CD4-positive, alpha-beta T cell (primary cell): ENCODE measurements at places on chromosomes 6 and 20.

DNA sequence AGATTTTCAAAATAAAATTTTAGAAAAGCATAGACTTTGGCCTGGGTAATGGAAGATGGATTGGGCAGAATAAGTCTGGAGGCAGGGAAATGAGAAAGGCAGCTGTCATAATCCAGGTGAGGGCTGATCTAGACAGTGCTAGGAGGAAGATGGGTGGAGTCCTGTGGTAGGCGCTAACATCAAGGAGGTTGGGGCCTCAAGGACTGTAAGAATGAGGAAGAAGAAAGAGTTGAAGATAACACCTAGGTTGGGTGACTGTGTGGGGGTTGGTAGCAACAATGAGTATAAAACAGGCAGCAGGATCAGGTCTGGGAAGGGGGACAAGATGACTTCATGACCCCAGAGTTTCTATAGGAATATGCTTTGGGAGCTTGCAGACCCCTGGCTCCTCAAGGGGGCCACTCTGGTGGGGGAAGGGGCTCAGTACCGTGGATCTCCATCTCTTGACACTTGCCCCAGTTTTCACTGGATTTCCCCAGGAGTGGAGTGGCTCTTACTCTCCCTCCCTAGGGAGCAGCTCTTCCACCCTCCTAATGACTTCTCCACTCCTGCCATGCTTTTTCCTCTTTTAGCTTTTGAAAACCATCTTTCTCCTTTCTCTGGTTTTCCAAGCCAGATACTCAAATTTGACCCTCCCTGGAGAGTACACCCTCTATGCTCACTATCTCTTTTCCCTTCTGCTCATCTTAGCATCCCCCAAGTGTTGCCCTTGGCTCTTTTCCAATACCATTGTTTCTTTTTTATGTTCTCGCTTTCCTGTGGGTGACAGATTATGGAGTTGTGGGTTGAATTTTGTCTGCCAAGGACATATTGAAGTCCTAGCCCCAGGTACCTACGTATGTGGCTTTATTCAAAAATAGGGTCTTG, 14.8 kb downstream of the TRIM31 start:
- peak; percentile 42 for DNase-seq

DNA sequence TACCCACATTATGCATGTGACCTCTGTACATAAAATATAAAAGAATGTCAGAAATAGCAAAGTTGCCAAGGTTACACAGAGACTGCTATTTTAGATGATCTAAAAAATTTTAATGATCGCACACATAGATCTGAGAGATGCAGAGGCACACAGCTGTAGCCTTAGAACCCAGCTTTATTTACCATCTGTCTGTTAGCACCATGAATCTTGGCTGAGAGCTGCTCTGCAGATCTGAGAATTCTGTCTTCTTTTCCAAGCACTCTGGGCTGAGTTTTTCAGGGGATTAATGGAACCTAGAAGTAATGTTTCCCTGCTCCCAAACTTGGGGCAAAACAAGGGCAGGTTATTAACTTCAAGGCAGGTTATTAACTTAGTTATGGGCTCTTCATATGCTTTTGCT, 248.7 kb upstream of the JAG1 start:
- DNase-seq: no peak

DNA sequence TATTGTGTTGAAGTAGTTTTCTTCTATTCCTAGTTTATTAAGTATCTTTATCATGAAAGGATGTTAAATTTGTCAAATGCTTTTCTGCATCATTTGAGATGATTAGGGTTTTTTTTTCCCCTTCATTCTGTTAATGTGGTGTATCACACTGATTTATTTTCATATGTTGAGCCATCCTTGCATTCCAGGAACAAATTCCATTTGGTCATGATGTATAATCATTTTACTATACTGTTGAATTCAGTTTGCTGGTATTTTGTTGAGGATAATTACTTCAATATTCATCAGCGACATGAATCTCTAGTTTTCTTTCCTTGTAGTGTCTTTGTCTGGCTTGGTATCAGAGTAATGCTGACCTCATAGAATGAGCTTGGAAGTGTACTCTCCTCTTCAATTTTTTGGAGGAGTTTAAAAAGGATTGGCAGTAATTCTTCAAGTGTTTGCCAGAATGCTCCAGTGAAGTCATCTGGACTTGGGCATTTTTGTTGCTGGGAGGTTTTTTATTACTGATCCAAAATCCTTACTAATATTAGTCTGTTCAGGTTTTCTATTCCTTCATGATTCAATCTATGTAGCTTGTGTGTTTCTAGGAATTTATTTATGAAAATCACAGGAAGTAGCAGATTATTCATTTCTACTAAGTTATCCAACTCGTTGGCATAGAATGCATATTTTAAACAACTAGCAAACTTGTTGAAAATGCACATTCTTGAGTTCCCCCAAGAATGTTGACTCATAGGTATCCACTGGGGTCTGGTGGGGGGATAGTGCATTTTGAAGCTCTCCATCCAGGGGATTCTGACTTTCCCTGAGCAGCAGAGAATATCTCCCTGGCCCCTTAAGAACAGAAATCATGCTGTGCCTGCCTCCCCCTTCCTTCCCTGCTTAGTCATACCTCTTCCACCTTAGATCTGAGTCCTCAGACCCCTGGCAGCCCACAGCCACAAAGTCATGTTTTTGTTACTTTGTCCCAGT, 187.1 kb downstream of the BMP7 start:
- no peak for DNase-seq

GRCh38 chr6:47323887-47324286, 14.2 kb upstream of the TNFRSF21 start:
- DNase-seq: no peak

DNA sequence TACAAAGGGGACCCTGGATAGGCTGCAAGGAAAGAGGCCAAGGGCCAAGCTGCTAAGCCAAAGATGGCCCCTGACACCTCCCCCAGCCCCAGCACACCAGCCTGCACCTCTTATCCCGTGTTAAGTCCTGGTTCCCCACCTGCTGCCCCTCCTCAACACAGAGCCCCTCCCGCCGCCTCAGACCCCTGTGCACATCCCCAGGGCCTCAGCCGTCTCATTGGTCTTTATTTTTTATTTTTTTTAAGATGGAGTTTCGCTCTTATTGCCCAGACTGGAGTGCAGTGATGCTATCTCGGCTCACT, 37.1 kb upstream of the MDFI start:
- no peak for DNase-seq

- DNase-seq: no peak
These were observed 47.8 kb downstream of the TFEB start for GRCh38 chr6:41687501-41688175.

- no peak for DNase-seq
These were observed 85.0 kb downstream of the PREP start for GRCh38 chr6:105317607-105318533.

- no peak for DNase-seq
These were observed 81.5 kb upstream of the CST7 start for GRCh38 chr20:24867556-24867955.

DNA sequence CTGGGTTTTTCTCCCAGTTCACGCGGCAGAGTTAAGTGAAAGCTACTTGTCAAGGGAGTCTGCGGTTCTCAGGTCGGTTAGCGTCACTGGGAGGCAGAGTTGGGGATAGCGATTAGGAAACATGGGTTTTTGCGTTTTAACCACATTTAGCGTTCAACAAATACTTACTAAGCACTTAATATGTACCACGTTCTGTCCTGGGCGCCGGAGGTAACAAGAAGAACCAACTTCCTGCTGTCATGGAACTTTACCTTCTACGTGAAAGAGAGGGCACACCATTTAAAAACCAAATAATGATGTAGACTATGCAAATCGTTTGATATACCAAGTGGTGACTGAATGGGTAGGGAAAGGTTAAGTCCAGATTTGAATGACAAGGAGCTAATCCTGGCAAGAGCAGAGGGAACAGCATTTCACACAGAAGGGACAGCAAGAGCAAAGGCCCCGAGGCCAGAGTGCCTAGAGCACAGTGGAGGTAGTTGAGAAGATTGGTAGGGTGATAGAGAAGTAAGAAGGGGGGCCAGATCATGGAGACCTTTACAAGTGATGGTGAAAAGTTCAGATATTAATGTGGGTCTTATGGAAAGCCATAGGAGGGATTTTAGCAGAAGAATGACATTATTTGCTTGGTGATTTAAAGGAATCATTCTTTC, 744 bp downstream of the RIOK1 start:
- peak; percentile 77 for DNase-seq

GRCh38 chr6:156658966-156659821, 118.0 kb upstream of the ARID1B start:
- no peak for DNase-seq

DNA sequence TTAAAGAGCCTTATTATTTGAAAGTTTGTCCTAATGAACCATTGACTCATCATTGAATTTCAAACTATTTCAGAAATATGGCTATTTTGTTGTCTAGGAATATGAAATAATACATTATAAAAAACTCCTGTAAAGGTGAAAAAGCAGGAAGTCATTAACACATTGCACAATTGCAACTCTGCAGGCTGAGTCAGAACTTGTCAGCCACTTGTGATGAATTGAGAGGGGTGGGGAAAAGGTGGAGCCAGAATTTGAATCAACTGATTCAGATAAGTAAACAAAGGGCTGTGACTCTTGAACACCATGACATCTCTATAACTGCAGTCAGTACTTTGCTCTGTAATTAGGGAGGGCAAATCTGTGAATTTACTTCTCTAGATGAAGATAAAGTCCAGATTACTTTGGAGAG, 6.0 kb downstream of the C6orf141 start:
- no peak for DNase-seq
